D341Med (cell line): ENCODE measurements at places on chromosomes 2 and 18.
A peak's percentile ranks its signal among the peaks of the same experiment; 100 is the strongest.

GRCh38 chr2:192500550-192501200, 305.9 kb upstream of the TMEFF2 start:
- DNase-seq, result no peak

DNA sequence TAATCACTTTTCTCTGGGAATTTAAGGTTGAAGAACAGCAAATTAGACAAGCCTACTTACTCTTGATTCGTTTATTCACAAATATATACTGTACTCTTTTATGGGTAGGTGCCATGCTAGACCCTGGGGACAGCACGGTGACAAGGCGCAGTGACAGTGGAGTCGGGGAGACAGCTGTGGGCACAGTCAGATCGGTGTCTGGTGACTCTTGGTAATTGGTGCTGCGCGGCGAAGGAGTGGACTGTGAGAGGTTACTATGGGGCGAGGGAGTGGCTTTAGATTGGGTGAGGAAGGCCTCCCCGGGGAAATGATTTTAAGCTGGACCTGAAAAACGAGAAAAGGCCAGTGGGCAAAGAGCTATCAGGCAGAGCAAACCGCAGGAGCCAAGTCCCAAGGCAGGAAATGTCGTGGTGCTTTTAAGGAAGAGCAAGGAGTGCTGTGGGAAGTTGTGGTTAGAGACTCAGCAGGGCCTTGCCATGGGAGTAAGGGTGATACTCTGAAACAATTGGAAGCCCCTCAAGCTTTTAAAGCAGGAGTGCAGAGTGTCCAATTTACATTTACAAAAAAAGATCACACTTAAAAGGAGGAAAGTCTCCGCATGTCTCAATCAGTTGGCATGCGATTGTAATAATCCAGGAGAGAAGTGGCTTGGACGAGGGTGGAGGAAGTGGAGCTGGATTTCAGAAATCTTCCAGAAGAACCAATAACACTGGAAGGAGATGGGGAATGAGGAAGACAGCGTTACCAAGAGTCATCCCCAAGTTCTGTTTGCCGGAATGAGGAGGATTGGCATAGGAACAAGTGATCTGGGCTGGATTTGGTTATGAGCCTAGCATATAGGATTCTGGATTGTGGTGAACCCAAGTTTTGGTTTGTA, 36.1 kb upstream of the TXNDC2 start:
- DNase-seq, result no peak

DNA sequence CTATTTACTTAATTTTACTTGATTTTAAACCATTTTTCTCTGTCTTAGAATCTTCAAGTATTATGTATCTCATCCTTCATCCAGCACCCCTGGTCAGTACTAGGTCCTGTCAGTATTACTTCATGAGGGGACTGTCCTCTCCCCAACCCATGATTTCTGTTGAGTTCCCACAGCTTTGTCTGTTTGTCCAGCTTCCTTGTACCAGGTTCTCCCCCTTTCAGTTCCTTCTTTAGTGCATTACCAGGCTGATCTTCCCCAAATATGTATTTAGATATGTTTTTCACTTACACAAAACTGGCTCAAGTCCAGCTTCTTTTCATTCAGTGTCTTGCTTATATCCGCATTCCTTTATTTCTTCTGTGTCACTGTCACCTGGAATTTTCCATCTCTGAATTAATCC, 13.8 kb upstream of the TTC27 start:
- no peak for DNase-seq

DNA sequence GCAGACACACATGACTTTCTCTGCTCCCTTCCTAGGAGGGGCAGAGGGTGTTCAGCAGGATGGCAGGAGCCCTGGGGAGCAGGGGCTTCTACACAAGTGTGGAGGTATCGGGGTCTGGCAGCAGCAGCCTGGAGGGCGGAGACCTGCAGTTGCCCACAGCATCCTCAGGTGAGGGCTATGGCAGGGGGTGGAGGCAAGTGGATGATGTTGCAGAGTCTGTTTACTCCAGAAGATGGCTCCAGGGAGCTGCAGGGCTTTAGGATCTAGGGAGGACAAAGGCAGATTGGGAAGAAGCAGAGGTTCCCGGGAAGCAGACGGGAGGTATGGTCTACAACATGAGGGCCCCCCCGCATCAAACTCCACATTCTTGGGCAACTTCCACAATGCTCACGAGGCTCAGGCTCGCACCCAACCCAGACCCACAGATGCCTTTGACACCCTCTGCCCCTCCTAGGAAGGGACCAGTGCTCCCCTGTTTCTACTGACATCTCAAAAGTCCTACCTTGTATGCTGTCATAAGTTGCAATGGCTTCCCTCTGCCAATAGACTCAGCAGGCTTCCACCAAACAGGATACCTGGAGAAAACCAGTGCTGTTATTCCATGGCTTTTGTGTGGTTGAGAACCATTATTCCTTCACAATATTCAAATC, 12.0 kb upstream of the ATP6V1C2 start:
- peak; percentile 63 for DNase-seq

- peak; percentile 64 for DNase-seq
Measured at GRCh38 chr18:31241900-31242409, 76.0 kb upstream of the DSG1 start.

- no peak for DNase-seq
Measured at GRCh38 chr2:128685841-128686496, 367.3 kb upstream of the HS6ST1 start.
